Smooth muscle cell of the pulmonary artery (primary cell): ENCODE measurements at places on chromosomes 1 and 21. TPM values are rescaled to one million over a fixed set of nuclear protein-coding genes. Genes with fewer than 3 reads are reported as not detected.

Gene LAX1
- 0.07 and 0.10 TPM in 2 replicates for total RNA-seq

Gene MTF1
- 6.6 and 6.9 TPM in 2 replicates for total RNA-seq

Gene WDR77
- 26.7 and 35.2 TPM in 2 replicates for total RNA-seq

Gene C8A
- total RNA-seq, result not detected in 2 replicates

Gene LYPD8
- total RNA-seq, result 0.10 TPM in 1 of 2 replicates, not detected in the other

Gene ESPN
- total RNA-seq, result 0.07 TPM in 1 of 2 replicates, not detected in the other

Gene FAM3B
- total RNA-seq, result not detected in 2 replicates

Gene BRINP2
- total RNA-seq, result 0.07 TPM in 1 of 2 replicates, not detected in the other

Gene CYP2J2
- total RNA-seq, result 0.07 TPM in 1 of 2 replicates, not detected in the other

Gene GUCA2B
- not detected in 2 replicates for total RNA-seq

Gene CR1L
- total RNA-seq, result not detected in 2 replicates

Gene SORT1
- 16.7 and 27.4 TPM in 2 replicates for total RNA-seq

Gene OLFML2B
- total RNA-seq, result 2.2 and 19.4 TPM in 2 replicates

Gene B3GALT6
- 28.5 and 35.7 TPM in 2 replicates for total RNA-seq

Gene PIP5K1A
- total RNA-seq, result 66.9 and 68.2 TPM in 2 replicates

Gene FCRL1
- total RNA-seq, result not detected in 2 replicates

Gene TIE1
- 0.65 and 1.8 TPM in 2 replicates for total RNA-seq

Gene RGS8
- total RNA-seq, result not detected in 2 replicates

Gene LAD1
- total RNA-seq, result 0.07 TPM in 1 of 2 replicates, not detected in the other

Gene PDC
- 0.07 TPM in 1 of 2 replicates, not detected in the other for total RNA-seq

Gene LYPLAL1
- total RNA-seq, result 28.2 and 46.0 TPM in 2 replicates

Gene DIO1
- not detected in 2 replicates for total RNA-seq

Gene HCRTR1
- not detected in 2 replicates for total RNA-seq

Gene LMOD1
- total RNA-seq, result 22.2 and 40.4 TPM in 2 replicates

Gene SPRR2B
- not detected in 2 replicates for total RNA-seq

Gene SPRR1A
- total RNA-seq, result not detected in 2 replicates

Gene ATPAF1
- total RNA-seq, result 43.4 and 49.7 TPM in 2 replicates

Gene KIF17
- total RNA-seq, result 0.39 and 3.3 TPM in 2 replicates

Gene LRRC53
- not detected in 2 replicates for total RNA-seq

Gene KPRP
- total RNA-seq, result not detected in 2 replicates

Gene PEAR1
- total RNA-seq, result 12.7 and 15.9 TPM in 2 replicates

Gene SPEN
- 28.5 and 30.1 TPM in 2 replicates for total RNA-seq

Gene LAPTM5
- total RNA-seq, result 0.26 TPM in 1 of 2 replicates, not detected in the other

Gene UBAP2L
- total RNA-seq, result 72.0 and 75.8 TPM in 2 replicates

Gene KLHDC9
- 0.98 and 1.2 TPM in 2 replicates for total RNA-seq

Gene NOTCH2NLA
- total RNA-seq, result 83.1 and 89.9 TPM in 2 replicates

Gene PRMT6
- 13.0 and 14.4 TPM in 2 replicates for total RNA-seq

Gene FAM110D
- not detected in 2 replicates for total RNA-seq

Gene CDKN2C
- total RNA-seq, result 4.3 and 17.1 TPM in 2 replicates

Gene VHLL
- total RNA-seq, result 0.13 and 0.92 TPM in 2 replicates

Gene URB2
- total RNA-seq, result 8.3 and 15.0 TPM in 2 replicates

Gene PLA2G2C
- not detected in 2 replicates for total RNA-seq

Gene SLC2A5
- total RNA-seq, result 3.7 and 25.9 TPM in 2 replicates

Gene LHX8
- not detected in 2 replicates for total RNA-seq

Gene F3
- 22.9 and 114 TPM in 2 replicates for total RNA-seq

Gene KRTAP21-2
- not detected in 2 replicates for total RNA-seq

Gene TNFRSF9
- total RNA-seq, result 0.07 and 0.30 TPM in 2 replicates

Gene RNU1-2
- under 0.01 TPM in 2 replicates for total RNA-seq

Gene WNT2B
- total RNA-seq, result 4.7 and 6.1 TPM in 2 replicates

Gene DENND1B
- 7.9 and 8.2 TPM in 2 replicates for total RNA-seq

Gene SLC22A15
- 4.9 and 5.0 TPM in 2 replicates for total RNA-seq

Gene FAAH
- total RNA-seq, result 0.72 and 1.9 TPM in 2 replicates

Gene HMCN1
- 151 and 193 TPM in 2 replicates for total RNA-seq

Gene TMPRSS3
- not detected in 2 replicates for total RNA-seq

Gene DAB1
- total RNA-seq, result 0.07 and 0.13 TPM in 2 replicates

Gene NEK2
- 2.5 and 8.5 TPM in 2 replicates for total RNA-seq

Gene LCE1C
- total RNA-seq, result not detected in 2 replicates
